ENCODE measurements at places on chromosomes 1 and 21.

GRCh38 chr1:194227161-194227560, 1040.7 kb upstream of the B3GALT2 start:
- DNase-seq, result no peak

DNA sequence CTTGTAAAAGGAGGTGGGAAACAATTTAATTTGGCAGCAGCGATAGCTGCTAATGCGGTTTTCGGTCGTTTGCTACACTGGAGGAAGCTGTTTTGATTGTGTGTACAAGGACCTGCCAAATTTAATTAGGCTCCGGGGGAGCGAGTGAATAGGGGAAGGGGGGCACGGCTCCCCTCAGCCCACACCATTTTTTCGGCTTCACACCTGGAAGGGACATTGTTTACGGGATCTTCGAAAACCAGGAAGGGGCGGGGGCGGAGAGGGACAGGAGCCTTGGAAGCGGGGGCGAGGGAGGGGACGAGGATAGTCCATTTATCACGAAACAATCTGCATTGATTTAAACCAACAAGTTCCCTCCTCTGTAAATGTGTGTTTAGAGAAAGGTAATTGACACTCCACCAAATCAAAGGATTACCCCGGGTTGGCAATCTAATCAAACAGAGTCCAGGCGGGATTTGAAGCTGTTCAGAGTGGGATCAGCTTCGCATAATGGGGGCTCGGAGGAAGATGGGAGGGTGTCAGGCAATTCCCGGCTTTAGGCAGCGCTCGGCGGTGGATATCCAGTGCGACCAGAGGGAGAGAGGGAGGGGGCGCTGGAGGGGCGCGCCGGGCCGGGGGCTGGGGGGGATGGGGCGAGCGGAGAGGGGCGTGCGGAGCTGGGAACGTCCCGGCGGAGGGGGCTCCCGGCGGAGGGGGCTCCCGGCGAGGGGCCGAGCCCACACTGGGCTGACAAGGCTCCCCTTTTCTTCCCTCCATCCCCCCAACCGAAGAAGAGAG, 9.8 kb downstream of the PAX7 start:
- no peak for DNase-seq

DNA sequence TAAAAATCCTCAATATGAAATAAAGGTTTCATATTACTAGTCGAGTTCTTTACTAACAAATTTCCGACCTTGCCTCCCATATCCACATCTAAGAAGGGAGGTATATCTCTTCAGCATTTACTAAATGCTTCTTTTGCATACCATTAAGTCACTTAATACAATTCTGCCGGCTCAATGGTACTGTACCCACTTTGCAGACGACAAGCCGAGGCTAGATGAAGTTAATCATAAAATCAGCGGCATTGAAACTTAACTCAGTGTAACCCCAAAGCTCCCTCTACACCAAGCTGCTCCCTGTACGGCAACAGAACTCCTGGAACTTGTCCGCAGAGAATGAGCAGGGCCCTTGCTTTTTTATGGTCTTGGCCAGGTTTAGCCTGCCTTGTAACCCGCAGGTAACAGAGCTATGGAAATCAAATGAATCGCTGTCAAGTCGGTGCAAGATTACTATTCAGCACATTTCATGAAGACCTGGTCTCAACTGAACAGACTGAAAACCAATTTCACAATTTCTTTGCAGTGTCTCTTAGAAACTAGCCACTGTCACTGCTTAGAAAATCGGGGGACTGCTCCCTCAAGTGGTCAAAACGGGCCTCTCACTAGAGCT, 738 bp downstream of the INTS7 start:
- no peak for DNase-seq

- DNase-seq, result no peak
Observed at GRCh38 chr1:217471403-217471802, 159.5 kb downstream of the GPATCH2 start.

DNA sequence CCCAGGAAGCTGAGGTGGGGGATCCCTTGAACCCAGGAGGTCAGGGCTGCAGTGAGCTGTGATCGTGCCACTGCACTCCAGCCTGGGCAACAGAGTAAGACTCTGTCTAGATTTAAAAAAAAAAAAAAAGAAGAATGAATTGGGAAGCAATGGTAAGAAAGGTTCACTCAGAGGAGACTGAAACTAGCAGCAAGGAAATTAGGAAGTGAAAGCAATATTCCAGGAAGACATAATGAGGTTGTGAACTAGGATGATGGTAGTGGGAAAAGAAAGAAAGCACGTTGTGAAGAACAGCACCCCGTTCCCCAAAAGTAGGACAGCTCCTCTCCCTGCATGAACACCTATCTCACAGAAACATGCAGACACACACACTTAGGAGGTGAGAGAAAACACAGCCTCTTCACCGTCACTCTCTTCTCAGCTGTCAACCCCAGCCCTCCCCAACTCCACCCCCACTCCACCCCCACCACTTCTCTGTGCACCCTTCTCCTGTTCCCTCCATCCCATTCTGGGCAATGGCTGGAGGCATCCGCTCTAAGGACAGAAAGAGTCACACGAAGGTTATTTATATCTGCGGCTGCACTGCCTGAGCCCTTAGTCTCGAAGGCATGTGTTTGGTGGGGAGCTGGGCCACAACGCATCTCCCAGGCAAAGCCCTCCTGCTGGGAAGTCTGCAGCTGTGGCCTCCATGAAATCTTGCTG, 101.8 kb upstream of the LPGAT1 start:
- no peak for DNase-seq

DNA sequence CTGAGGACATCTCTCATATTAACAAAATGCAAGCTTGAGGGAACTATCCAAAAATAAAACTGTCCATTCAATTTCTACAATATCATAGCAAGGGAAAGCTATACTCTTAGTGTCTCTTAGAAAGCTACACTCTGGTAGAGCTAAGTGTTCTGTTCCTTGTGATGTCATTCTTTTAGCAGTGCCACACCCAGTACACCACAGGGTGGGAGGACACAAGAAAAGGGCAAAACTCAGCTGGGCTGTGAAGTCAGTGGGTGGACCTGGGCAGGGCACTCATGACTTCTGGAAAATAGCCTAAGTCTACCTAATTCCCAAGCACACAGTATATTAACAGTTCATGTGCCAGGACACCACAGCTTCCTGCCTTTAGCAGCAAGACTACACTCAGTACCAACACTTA, 42.2 kb upstream of the TNFSF4 start:
- no peak for DNase-seq

DNA sequence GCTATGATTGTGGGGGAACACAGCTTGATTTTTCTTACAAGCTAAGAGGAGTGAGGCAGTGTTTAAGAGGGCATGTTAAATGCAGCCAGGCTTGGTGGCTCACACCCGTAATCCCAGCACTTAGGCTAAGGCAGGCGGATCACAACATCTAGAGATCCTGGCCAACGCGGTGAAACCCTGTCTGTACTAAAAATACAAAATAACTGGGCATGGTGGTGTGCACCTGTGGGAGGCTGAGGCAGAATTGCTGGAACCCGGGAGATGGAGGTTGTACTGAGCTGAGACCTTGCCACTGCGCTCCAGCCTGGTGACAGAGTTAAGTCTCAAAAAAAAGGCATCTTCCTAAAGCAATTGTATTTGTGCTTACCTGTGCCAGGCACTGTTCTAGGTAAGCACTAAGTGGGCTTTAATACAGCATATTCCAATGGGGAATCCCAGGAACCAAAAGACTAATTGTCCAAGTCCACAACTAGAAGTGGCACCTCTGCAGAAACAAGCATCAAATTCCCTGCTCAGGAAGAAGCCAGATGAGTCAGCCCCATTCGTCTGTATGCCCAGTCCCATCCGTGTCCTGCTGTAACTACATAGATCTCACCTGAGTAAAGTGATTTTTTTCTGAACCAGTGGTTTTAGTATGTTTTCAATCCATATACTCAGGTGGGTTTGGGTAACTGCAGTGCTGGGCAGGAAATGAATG, 4.6 kb downstream of the RCC1 start:
- no peak for DNase-seq
